Hematopoietic multipotent progenitor cell treated with erythropoietin and hydrocortisone succinate and interleukin-3 and kit ligand, for 8 days (in vitro differentiated cells): ENCODE measurements at places on chromosomes 2 and 18.

DNA sequence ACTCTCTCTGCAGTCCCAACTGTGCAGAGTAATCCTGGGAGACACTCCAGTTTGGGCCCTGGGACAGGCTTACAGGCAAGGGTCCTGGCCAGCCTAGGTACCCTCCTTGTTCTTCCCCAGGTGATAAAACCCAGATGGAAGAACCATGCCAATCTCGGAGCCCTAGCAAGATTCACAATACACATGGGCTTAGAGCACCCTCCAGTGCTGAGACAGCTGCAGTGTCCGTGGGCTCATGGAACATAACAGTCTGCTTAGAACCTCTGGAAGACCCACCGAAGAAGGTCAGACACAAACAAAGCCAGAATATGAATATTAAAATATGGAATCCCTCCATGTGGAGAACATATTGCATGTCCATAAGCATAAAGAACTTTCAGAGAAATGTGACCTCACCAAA, 568.1 kb downstream of the KCNJ3 start:
- DNase-seq: no peak

DNA sequence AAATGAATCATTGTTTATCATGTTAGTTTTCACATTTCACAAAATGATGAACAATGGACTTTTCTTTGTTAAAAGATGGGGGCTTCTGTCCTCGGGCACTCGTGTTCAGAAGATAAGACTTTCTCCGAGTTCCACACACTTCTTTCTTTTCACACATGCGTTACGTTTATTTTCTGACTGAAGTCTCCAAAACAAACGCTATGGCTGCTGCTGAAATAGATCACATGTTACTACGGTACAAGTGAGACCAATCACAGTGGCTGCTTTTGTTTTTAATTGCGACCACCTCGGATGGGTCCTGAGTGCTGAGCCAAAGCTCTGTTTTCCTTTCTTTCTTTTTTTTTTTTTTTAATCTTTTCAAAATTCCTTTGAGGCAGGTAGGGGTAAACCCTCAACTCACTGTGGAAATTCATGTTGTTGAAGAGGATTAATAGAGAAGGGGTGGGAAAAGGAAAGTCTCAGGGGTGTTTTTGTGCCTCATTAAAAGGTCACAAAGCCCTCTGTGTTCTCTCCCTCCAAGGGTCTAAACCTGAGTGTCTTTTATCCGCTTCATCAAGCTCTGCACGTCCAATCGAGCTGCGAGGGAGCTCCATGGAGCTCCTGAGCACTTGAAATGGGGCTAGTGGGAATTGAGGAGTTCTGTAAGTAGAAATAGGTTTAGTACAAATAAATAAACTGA, 48.2 kb downstream of the ARL4C start:
- DNase-seq: no peak

DNA sequence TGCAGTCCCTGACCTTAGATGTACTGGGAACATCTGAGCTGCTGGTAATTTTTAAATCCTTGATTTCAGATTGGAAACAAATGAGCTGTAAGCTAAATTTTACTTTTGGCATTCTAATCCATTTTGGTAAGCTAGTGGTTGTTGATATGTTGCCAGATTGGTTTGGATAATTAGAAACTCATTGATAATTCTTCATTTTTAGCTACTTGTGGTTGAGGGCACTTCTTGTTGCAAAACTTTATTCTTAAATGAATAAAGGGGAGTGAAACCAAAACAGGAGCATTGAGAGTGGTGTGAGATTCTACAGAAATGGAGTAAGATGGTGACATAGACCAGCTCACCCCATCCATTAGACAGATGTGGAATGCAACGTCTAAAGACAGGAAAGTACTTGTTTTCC, 64.5 kb downstream of the ITGB1BP1 start:
- no peak for DNase-seq

DNA sequence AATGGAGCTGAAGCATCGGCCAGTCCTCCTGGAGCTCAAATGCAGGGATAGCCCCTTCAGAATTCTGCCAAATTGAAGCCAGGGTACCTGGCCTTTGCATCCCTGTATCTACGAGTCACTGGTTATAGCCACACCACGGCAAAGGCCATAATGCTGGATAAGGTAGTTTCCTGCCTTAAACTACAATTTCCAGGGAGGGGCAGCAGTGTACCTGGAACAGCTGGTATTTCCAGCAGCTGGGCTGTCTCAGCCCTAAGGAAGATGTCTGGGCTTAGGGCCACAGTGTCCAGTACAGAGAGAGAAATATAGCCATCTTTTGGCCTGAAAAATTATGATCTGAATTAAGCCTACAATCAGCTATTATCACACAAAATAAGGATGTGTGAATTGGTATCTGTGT, 180.3 kb downstream of the GCA start:
- no peak for DNase-seq

DNA sequence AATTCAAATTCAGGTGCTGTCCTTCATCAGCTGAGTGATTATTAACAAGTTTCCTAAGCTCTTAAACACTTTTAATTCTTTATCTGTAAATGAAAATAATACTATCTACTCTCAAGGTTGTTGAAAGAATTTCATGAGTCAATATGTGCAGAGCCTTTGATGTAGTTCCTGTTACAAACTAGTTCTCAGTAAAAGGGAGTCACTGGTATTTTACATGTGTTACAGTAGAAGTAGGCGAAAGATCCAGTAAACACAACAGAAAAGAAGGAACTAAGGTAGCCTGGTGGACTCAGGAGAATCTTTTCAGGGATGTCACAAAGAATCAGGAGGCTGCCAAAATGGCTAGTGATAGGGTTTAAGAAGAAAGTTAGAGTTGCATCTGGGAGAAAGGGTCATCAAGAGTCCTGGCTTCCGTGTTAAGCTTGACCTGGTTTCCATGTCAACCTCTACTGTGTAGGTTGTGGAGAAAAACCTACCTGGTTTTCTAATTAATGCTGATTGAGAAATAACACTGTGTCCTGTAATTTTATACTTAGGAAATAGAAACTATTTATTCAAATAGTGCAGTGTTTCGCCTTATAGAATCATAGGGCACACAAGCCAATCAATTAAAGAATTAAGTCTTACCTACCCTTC, 58.3 kb upstream of the TRIB2 start:
- no peak for DNase-seq

DNA sequence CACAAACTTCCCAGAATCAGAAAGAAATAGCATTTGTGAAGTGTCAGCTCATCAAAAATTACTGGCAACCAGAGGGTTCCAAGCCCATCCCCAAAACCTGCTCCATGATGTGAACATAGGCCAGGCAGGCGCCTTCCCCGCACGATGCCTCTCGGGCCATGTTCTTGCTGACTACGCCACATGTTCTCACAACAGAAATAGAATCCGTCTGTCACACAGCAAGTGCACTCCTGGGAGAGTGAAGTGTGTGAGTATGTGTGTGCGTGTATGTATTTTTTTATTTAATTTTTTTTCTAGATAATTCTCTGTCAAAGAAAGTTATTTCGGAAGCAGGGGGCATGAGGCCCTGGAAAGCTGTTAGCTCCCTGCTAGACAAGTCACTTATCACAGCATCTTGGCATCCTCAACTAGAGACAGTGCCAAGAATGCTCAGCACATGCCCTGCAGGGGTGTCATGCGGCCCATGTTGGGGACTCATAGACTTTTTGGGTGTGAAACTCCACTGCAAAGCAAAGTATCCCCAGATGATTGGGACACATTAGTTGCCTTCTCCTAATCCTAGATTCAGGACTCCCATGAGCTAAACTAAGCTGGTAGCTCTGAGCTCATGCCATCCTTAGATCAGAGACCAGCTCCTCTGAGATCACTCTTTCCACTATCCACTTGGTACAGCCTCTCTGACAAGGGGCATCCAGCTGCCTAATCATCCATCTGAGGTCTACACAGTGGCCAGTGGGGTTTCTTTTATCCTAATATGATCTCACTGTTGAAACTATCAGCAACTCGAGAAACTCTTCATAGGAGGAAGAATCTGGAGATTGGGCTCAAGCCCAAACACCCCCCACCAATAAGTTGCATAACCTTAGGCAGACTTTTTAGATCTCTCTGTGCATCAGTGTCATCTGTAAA, 53.2 kb upstream of the CYRIA start:
- peak; percentile 12 for DNase-seq
